ENCODE measurements at places on chromosomes 7 and 10.

DNA sequence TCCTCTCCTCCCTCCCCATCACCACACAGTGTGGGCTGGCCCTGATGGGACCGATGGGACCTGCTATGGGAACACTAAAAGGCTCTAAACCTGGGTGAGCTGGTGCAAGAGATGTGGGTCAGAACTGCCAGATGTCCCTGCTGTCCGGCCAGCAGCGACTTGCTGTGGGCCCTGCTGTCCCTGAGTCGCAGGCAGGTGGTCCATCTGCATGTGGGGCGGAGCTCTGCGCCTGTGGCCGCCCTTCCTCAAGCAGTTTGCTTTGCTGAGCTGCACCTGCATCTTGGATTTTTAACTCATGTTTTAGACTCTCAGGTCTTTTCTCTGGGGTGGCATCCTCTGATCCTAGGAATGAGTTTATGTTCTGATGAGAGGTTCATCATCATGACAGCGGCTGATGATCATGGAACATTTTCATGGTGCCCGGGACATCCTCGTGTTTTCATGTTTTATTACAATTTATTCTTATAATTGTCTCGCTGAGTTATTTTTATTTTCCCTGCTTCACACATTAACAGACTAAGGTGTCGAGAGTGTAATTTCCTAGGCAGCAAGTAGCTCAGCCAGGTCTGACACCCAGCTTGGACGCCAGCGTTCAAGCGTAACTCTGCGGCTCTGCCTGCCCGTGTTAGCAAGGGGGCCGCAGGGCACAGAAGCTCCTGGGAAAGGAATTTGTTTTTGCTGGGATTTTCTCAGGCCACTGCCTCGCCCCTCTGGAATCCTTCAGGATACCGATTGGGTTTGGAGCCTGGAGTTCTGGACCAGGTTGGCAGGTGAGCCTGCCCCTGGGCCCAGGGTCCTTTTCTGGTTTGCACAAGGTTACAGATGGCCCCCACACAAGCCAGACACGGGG lies 615.2 kb upstream of the FOXK1 start:
- no peak for DNase-seq

- DNase-seq, result no peak
These were observed 153.5 kb downstream of the LSM5 start for GRCh38 chr7:32336726-32337125.

GRCh38 chr7:144776447-144776846 lies 59.4 kb downstream of the TPK1 start:
- DNase-seq, result no peak

- DNase-seq, result no peak
These were observed 94.0 kb upstream of the TARP start for GRCh38 chr7:38367301-38367890.

- DNase-seq, result no peak
These were observed 621.9 kb downstream of the ACTR3B start for GRCh38 chr7:153381275-153382040.

GRCh38 chr7:40915071-40915470 lies 780.3 kb downstream of the SUGCT start:
- DNase-seq, result no peak

DNA sequence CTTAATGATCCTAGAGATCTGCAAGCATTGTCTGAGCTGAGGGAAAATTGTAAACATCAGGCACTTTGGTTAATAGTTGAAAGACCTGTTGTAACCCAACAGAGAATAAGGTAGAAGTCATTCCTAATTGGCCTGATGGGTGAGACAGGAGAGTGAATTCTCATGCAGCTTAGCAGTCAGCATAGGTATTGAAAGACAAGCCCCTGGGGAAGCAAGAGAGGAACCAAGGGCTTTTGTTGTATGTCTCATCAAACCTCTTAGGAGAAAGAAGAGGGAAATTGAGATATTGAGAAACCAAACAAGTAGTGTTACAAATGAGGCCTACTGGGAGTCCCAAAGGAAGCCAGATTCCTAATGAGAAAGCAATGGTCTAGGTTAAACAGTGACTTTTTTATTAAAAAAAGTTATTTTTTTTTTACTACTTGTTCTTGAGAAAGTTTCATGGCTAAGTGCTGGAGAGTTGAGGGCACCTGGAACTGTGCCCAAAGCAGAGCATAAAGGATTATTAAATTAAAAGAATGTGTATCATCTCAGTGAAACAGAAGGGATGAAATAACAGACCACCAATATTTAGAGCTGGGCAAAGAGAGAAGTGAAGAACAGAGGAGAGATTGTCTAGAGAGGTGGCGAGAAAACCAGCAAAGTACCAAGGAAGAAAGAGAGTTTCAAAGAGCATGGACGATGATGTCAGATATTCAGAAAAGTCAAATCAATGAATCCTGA lies 168.9 kb downstream of the CDK14 start:
- no peak for DNase-seq

GRCh38 chr10:28946479-28946878 lies 269.2 kb downstream of the BAMBI start:
- DNase-seq, result no peak

DNA sequence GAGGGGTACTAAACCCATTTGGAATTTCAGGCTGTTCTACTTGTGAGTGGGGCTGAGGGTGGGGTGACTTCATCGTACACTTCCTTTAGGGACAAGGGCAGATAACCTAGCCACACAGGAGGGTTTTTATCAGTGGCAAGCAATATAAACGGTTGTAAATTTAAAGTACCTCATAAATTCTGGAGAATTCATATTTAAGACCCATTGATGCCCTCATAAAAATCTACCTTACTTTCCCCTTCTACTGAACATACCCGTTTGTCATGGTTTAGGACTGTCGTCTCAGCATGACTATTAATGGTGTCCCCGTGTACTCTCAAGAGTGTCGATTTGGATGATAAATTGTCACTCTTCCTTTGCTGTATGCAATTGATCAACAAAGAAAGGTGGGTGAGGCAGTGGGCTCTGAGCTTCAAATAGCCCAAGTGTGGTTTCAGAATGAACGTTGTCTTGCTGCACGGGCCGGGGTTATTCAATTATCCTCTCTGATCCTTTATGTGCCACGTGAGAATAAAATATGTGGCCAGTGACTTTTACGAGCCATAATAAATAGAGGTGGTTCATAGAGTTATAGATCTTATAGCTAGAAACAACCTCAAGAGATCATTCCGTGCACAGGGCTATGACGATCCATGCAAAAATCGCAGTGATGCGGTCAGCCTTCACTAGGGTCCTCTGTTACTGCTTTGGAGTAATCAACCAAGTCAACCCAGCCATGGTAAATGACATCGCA lies 82.2 kb downstream of the FAM107B start:
- no peak for DNase-seq

- no peak for DNase-seq
These were observed 247.4 kb upstream of the TEX47 start for GRCh38 chr7:89042940-89043339.

DNA sequence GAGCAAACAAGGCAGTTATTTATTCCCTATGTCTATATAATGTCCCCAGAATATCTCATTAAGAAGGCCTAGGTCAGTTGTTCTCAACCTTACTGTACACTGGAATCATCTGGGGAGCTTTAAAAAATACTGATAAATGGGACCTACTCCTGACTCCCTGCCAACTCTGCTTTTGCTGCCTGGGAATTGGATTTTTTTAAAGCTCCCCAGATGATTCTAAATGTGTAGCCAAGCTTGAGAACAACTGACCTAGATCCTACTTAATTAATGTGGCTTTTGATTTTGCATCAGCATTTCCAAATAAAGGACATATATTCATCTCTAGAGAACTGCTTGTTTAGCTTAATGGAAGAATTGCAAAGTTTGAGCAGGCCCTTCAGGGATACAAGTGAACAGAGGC lies 91.7 kb upstream of the HPS1 start:
- DNase-seq, result no peak

- DNase-seq, result no peak
These were observed 349.7 kb downstream of the AUTS2 start for GRCh38 chr7:69947998-69948397.

DNA sequence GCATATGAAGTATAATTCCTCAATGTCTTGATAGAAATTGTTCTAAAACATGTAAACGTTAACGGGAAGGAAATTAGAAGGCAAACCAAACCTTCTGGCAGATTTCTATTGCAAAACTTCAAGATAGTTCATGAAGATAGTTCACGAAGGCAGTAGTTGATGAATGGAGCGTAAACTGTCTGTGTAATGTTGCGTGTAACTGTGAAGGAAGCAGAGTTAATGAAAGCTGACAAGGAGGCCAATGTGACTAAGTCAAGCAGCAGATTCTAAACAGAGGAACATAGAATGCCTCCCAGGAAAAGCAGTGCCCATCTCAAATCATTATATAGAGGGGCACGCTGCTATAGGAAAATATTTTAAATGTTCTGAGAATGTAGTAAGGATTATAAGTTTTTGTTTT lies 659.7 kb upstream of the IGFBP3 start:
- no peak for DNase-seq

DNA sequence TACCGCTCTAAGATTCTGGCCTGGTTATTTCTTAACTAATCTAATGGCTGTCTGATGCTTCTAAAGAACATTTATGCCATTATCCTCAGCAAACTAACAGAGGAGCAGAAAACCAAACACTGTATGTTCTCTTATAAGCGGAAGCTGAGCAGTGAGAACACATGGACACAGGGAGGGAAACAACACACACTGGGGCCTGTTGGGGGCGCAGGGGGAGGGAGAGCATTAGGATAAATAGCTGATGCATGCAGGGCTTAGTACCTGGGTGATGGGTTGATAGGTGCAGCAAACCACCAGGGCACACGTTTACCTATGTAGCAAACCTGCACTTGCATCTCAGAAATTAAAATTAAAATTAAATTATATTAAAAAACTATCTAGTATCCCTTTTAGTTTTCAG lies 853.5 kb downstream of the GATA3 start:
- no peak for DNase-seq

GRCh38 chr7:152866791-152867501 lies 107.4 kb downstream of the ACTR3B start:
- no peak for DNase-seq

DNA sequence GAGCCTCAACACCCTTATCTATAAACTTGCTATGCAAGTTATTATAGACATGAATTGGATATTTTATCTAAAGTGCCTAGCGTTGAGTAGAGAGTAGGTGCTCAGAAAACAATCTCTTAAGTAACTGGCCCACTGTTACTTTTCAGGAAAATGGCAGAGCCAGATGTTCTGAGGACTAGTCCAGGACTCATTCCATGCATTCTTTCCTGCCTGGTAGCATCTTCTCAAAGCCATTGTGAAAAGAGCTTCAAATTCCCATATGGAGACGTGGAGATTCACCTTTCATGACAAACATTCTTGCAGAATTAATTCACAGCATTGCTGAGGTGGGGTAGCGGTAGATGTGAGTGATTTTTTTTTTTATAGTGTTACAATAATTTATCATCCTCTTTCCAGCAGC lies 35.9 kb upstream of the ITPRID1 start:
- no peak for DNase-seq

DNA sequence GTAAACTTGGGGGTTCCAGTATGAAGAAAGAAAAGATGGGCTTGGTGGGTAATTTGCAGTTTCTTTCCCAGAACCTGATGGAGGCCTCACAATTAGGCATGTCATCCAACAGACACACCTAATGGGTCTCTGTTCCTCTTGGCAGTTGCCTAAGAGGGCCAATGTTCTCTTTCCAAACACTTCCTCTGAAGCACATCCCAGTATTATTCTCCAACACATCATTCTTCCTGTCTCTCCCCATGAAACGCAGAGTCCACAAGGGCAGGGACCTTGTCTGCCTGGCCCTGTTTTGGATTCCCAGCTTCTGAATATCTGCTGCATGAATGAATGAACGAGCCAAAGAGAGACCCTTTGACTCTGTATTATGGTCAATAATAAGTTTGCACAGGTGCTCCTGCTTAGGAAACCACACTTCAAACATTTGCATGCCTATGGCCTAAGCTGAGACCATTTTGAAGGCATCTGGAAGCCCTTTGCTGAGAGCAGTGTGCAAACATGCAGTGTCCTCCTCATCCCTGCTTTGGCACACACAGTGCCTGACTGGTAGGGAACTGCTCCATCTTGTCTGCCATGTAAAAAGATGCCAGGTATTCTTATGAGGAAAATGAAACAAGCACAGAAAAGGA lies 100.9 kb upstream of the CHST15 start:
- DNase-seq, result no peak

GRCh38 chr10:91164520-91165065 lies 55.9 kb upstream of the PCGF5 start:
- DNase-seq, result no peak

- DNase-seq, result no peak
These were observed 31.3 kb downstream of the LAMB1 start for GRCh38 chr7:107971613-107972012.

DNA sequence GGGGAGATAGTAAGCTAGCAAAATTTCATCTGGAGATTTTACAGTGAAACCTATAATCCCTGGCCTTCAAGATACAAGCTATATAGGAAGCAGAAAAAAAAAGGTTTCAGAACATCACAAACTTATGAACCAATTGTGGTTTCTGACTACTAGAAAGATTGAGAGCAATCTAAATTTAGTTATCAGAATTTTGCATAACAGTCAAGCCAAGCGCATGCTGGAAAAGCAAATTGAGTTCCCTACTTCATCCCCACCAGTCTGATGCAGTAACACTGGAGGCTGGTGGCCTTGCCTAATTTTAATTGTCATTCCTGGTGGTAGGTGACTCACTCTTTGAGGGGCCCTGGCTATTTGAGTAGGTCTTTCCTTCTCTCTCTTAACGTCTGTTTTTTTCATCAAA lies 46.3 kb upstream of the ELMO1 start:
- DNase-seq, result no peak

DNA sequence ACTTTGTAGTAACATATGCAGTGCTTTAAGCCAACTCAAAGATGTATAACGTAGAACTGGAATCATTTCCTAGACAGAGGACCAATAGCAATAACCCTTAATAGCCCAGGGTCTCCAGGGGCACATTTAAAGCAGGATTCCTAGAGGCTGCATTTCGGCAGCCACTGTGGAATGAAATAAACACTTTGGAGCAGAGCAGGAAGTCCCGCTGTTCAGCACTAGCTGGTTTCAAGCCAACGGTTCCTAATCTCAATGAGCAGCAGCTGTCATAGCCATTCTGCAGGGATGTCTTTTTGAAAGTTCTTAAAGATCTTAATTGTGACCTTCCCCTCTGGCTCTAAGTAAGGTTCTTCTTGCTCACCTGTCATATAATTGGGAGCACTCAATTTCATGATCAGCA lies 18.4 kb upstream of the MACROH2A2 start:
- no peak for DNase-seq

GRCh38 chr10:2619472-2619871 lies 447.9 kb upstream of the PFKP start:
- DNase-seq, result no peak

- DNase-seq, result no peak
These were observed 319.1 kb upstream of the CNTNAP2 start for GRCh38 chr7:145797507-145797906.

GRCh38 chr10:49365675-49366415 lies 30.0 kb downstream of the DRGX start:
- DNase-seq, result no peak

DNA sequence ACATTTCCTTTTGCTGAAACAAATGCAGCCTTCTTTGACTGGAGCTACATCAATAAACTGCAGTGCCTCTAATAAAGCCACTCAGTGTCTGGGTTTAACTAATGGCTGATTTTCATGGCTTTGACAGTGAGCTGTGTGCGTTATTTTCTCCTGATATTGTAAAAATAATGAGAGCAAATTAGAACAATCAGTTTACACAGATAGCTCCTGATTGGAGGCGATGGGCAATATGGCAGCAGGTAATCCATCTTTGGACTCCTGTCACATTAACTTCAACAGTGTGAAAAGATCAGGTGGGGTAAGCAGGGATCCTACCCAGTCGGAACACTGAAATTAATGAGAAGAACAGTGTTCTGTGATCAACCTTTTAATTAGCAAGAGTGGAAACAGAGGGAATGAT lies 100.7 kb downstream of the POLL start:
- DNase-seq, result no peak
